ENCODE measurements at places on chromosomes 11 and 22.

GRCh38 chr11:47253660-47254059 lies 4.1 kb upstream of the NR1H3 start:
- no peak for DNase-seq

DNA sequence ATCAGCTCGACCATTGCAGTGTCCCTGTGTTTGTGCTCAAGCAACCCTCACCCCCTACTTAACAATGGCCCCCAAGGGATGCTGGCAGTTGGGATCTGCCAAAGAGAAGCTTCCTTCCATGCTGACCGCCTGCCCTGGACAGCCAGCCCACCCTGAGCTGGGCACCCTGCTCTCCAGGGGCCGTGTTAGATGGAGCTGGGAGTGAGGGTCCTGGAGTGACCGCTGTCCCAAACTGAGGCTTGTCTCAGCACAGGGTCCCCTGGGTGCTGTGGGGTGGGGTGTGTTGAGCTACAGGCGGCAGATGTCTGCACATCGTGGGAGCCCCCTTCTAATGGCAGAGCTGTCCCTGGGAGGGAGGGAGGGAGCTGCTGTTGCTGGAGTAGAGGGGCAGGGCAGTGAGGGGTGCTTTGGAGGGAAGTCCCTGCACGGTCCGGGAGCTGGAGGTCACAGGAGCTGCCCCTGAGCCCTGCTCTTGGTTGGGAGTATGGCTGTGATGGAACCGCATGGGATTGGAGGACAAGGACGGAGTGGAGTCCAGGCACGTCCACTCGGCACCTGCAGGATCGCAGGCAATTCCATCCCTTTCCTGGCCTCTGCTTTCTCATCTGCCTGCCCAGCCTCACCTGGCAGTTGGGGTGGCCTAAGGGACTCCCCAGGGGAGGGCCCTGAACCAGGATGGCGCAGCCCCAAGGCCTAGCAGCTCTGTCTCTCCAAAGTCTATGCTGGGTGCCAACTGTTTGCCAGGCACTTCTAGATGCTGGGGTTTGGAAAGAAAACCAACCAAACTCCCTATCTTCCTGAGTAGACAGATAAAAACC lies 126.3 kb downstream of the ARHGAP8 start:
- no peak for DNase-seq

DNA sequence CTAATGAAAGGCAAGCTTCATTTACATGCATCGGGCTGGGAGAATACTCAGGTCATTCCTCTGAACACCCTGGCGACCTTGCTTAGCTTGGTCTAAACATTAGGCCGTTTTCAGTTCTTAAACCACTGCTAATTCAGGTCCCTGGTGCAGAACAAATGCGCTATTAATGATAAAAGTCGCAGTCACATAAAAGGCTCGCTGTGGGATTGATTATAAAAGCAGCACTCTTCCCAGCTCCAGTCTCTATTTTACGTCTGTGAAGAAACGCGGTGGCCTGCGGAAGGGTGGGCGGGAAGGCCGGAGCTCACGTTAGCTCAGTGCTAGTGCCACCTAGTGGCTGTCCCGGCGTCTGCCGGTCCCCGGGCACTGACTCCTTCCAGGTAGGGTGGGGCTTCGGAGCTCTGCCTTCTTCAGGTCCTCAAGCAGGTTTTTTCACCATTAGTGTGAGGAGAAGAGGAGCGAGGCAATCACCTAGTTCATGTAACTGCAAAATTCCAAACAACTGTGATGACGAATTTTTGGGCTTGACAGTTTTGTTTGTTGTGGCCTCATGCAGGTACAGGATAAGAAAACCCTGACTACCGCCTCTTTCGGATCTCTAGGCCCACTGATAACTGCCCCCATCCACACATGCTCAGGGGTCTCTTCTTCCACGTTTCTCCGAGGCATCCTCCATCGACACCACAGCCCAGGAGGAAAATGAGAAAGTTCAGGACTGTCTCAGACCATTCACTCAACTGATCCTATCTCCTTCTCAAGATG lies 66.5 kb upstream of the CLMP start:
- peak; percentile 24 for DNase-seq

DNA sequence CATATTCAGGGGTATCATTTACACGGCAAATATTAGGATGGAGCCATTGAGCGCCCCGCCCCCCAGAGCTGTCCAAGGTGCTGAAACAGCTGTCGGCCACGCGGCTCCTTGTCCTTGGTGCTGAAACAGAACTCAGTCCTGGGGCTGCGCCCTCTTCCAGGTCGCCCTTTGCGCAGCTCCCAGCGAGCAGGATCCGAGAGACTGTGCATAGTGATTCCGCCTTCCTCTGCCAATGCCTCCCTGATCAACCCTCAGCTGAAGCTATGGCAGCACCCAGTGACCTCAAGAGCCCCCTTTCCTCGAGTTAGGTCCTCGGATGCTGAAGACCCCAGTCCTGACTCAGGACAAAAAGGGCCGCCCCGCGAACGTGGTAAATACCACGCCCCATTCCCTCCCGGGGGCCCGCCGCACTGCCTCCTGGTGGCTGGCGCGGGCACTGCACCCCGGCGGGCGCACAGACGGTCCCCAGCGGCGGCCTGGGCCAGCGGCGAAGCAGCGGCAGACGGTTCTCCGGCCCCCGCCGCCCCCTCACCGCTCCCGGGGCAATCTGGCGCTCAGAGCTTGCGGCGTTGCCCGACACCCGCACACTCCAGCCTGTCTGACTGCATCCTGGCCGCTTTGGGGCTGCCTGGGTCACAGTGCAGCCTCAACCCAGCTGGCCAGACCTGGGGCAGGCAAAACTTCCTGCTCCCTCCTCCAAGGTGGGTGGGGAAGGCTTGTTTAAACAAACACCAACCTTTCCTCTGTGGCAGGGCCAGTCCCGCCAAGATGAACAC lies 13.4 kb downstream of the SYT7 start:
- DNase-seq = peak; percentile 58

- no peak for DNase-seq
Observed at GRCh38 chr11:94946812-94947211, 26.5 kb downstream of the CWC15 start.

DNA sequence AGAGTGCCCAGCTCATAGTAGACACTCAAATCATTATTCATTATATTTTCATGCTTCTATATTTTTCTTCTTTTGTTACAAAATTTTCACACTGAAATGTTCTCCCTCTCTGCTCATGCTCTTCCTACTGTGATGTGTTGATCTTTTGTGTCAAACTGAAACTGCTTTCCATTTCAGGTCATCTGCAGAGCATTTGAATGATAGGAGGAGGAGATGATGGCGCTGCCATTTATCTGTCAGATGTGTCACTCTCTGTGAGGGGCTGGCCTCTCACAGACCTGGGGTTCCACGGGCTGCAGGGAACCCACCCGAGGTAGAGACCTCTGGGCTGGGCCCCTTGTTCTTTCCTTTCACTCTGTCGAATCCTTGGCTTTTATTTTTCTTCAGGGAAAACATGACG lies 41.1 kb downstream of the OR10A6 start:
- DNase-seq = no peak

GRCh38 chr11:86162239-86162638 lies 82.3 kb upstream of the EED start:
- no peak for DNase-seq

DNA sequence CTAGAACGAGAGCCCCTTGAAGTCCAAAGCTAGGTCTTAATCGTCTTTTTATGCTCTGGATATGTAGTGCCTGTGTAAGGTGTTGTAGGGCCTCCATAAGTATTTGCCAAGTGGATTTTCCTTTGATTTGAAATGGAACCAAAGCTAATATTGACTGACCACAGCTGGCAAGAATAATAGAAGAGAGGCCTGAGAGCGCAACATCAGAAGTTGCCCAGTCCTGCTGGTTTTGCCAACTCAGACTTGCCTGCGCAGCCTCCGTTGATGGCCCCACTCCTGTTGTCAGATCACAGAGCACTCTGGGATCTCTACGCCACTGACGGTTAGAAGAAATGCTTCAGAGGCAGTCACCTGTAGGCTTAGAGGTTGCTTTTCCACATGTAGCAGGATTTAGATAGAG lies 251.2 kb downstream of the TENM4 start:
- no peak for DNase-seq

GRCh38 chr22:42439021-42439567 lies 6.9 kb upstream of the NFAM1 start:
- no peak for DNase-seq

GRCh38 chr22:45918459-45919370 lies 58.2 kb downstream of the WNT7B start:
- no peak for DNase-seq

DNA sequence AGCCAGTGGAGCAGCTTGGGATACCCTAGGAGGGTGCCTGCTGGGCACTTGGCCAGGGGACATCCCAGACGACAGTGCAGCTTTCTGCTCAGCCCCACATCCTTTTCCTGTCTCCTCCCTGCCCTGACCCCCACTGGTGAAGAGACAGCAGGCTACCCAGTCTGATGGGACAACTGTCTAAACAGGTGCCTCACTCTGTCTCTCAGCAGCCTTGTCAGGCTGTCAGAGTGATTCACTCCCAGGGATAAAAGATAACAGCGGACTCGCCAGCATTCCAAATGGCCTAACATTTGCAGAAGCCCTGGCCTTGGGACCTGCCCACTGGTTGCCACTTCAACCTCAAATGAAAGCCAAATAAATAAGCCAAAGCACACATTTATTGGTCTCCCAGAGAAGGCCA lies 318.6 kb upstream of the PLET1 start:
- no peak for DNase-seq

DNA sequence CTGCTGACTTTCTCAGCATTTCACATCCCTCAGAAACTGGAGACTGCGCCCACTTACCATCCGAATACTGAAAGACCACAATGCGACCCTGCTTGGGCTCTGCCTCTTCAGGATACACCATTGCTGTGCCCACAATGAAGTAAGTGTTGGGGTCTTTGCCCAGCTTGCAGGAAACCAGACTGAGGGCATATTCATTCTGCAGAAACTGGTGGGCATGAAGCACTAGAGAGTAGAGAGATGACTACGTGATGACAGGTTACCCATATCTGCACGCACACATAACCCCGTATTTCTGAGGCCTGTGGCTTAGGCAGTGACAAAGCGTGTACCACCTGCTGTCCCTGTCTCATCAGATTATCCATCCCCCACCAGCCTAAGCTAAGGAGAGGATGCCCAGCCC lies 14.6 kb upstream of the VWCE start:
- DNase-seq = no peak

DNA sequence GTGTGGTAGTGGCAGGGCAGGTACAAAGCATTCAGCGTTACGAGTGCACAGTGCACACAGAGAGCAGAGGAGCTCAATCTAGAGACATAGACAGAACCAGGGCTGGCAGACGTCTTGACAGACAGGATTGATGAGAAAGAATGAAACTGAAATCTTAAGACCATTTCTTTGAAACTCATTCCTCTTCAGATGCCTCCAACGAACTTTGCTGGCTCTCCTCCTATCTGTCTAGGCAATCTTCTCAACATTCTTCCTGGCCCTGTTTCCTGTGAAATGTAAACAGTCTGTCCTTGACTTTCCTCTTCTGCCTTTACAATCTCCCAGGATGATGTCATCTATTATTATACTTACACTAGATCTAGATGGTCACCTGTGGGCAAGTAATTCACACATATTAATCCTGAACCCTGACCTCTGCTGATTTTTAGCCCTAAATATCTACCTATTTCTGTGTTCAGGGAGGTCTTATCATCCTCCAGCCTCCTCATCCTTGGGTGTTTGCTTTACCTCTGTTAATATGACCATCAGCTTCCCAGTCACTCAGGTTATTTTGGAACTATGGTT lies 119.5 kb downstream of the ENTHD1 start:
- peak; percentile 49 for DNase-seq

DNA sequence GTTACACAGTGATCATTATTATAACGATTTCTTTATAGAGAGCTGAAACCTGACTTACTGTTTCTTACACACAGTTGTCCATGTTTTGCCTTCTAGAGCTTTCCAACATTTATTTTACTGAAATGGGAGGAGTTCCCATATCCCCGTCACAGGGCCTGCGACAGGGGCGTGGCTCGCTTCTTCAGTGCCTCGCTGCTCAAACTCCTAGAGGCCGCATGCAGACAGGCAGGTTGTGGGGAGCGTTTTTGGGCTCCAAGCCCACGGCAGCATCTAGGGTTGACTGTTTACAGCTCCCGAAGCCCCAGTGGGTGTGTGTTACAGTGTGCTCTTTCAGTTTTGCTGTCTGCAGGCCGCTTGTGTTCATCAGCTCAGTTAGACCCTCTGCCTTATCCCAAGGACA lies 12.7 kb upstream of the AMOTL1 start:
- DNase-seq = no peak

- DNase-seq = no peak
Observed at GRCh38 chr11:108709741-108710140, 44.9 kb downstream of the DDX10 start.

GRCh38 chr11:81644239-81644840 lies 1089.3 kb downstream of the FAM181B start:
- DNase-seq = peak; percentile 43

- no peak for DNase-seq
Observed at GRCh38 chr11:68889948-68890446, 13.6 kb downstream of the MRPL21 start.

DNA sequence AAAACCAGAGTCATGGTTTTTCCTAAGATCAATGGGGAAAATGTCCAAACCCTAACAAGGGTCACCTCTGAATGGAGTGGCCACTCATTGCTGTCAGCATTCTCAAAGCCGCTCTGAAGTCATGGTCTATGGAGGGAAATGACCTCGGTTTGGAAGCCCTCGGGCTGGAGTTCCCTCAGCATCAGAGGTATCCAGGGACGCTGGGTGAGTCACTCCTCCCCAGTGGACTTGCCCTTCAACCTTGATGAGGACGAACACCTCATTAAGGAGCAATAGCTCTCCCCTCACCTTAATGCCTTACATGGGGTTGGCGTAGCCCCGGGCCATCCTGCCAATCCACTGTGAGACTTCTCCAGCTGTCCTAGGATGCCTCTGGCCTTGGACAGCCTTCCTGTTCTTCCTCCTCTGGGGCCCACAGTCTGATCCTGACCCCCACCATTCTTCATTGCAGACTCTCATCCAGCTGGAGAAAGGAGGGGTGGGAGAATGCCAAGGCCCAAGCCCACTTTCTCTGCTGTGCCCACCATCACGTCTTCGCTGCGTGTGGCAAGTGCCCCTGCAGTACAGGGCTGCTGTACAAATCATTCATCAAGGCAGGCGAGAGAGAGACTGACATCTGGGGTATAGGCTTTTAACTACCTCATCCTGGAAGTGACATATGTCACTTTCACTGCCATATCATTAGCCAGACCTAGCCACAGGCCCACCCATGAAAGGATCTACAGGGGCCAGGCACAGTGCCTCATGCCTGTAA lies 25.4 kb upstream of the MYH9 start:
- DNase-seq = no peak

GRCh38 chr11:87265979-87266378 lies 228.2 kb downstream of the TMEM135 start:
- no peak for DNase-seq
